ENCODE measurements at places on chromosomes 12 and 14.

- no peak for DNase-seq
Measured at GRCh38 chr12:129903956-129904829, at the start of gene TMEM132D. Gene TMEM132D (minus strand): TSS chr12:129904025.

DNA sequence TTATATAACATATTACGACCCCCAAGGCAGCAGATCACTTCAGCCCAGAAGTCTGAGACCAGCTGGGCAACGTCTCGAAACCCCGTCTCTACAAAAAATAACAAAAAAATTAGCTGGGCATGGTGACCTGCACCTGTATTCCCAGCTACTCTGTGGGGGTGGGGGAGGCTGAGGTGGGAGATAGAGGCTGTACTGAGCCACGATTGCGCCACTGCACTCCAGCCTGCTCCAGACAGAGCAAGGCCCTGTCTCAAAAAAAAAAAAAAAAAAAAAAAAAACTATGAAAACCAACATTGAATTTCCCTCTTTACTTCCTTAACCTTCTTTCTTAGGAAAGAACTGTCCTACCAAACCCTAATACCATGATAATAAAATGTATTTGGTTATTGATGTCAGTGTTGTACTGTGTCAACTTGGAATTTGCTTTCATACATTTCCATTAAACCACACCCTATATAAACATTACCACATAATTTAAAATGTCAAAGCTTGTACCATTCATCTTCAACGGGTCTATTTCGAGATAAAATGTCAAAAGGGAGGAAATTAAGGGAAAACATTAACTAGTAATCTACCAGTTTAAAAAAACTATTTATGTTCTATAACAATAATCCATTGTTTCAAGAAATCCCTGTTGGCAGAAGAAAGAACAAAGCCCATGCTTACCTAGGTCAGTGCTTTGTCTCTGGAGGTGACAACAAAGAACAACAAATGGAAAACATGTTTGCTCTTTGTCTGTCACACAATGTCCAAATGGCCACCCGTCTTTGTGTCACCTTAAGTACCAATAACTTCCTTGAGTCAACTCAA is 17.4 kb downstream of the GALNT4 start:
- no peak for DNase-seq

DNA sequence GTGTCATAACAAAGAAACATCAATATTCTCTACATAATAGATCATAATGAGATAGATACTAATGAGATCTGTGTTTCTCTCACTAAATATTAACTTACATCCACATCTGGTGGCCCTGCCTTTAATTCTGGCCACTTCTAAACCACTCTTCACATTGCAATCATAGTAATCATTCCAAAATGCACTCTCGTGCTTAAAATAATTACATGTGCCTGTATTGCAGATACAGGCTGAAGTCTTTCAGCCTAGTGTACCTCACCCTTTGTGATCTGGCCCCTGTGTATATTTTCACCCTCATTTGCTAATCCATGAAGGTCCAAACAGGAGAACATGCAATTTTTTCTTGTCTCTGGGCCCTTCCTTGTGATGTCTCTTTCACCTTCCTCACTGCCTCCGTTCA is 108.0 kb downstream of the LIN7A start:
- no peak for DNase-seq

DNA sequence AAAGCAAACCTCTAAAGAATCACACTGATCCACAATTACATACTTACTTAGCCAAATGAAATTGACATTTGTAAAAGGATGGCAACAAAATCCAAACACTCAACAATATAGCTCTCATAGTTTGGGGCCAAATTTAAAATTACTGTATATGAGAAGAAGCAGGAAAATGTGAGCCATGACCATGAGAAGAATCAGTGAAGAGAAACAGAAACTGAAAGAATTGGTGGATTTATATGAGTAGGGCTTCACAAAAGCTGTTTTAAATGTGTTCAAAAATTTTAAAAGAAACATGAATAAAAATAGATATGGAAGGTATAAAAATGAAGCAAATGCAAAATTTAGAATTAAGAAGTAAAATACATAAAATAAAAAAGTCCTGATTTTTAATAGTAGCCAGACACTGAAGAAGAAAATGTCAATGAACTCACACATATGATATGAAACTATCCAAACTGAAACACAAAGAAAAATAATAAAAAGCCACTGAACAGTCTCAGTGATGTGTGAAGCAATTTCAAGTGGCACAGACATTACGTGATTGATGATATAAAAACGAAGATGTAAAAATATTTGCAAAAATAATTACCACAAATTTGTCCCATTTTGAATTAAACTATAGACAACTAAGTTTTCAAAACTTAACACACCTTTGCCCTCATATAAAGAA is 87.9 kb upstream of the MDGA2 start:
- DNase-seq, result no peak

GRCh38 chr14:85198001-85198400 is 331.9 kb upstream of the FLRT2 start:
- no peak for DNase-seq

GRCh38 chr12:13167226-13167625 is 29.3 kb upstream of the EMP1 start:
- DNase-seq, result no peak

GRCh38 chr12:94805749-94806529 is 155.6 kb upstream of the TMCC3 start:
- no peak for DNase-seq

DNA sequence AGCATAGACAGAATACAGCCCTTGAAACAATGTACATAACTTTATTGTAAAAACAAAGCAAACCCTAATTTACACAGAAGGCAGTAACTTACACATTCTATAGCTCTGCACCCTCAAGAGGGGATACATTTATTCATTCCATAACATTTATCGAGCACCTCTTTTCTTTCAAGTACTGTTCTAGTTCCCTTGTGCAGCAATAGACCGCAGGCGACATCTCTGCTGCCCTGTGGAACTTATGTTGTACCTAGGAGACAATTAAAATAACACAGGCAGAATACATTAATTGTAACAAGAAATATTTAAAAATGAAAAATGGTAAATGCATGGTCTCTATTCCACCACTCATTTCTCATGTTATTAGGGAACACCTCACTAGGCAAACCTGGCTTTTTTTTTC is 1.4 kb upstream of the ARHGDIB start:
- no peak for DNase-seq

DNA sequence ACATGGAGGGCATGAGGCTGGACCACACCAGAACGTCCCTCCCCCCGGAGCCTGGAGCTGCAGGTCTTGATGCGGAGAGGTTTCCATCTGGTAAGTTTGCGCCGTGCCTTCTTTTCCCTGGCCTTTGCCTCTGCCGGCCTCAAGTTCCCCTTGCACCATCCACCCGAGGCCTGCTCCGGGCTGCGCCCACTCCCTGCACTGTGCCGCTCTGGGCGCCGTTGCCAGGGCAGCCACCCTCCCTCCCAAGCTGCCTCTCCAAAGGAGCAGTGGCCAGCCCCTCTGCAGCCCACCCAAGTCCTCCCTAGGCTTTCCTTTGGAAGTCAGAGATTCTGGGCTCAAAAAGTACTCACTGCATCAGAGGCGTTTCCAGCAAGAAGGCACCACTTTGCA is 46.2 kb upstream of the MEG3 start:
- no peak for DNase-seq

DNA sequence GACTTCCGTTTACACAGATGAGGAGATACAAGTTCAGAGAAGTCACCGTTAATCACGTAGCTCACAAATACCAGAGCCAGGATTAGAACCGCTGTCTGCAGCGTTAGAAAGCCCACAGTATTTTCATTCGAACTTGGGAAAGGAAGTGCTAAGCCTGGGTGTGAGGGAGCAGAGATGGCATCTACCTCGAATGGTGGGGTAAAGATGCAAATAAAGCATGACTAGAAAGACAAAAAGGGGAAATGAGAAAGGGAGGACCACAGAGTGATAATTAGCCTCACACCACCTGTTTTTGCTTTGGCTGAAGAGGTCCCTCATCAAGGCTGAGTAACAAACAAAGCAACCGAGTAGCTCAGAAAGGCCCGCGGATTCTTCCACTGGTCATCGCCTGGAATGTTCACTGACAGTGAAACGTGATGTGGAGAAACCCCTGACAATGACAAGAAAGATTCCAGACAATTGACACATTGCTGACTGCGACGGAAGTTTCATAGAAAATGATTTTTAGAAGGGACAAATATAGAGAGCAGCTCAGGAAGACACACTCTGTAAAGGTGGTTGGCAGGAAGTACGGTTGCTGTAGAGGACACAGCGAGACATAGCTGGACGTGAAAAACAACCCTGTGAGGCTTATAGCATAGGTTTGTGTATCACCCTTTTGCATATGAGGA is 31.5 kb upstream of the BHLHE41 start:
- no peak for DNase-seq

- DNase-seq, result no peak
Measured at GRCh38 chr12:39252628-39253027, 190.3 kb downstream of the KIF21A start.

GRCh38 chr12:52045794-52046199 is 5.4 kb upstream of the NR4A1 start:
- DNase-seq, result no peak

DNA sequence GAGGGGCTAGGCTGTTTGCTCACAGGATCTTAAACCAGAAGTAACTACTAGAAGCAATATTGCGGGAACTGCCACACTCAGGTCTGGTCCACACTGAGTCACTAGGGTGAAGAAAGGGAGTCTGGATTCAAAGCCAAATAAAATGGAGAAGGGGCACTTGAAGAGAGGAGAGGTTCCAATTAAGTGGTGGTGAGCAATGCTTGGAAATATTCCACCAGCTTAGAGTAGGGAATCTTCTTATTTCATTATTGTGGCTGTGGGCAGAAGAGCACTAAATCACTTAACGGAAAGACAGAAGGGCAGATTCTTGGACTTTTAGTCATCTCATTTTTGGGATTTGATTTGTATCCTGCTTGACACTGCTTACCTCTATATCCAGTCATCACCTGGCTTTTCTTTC is 48.6 kb upstream of the PPP1R12A start:
- DNase-seq, result no peak

- no peak for DNase-seq
Measured at GRCh38 chr12:121165316-121165715, 32.6 kb downstream of the P2RX7 start.

DNA sequence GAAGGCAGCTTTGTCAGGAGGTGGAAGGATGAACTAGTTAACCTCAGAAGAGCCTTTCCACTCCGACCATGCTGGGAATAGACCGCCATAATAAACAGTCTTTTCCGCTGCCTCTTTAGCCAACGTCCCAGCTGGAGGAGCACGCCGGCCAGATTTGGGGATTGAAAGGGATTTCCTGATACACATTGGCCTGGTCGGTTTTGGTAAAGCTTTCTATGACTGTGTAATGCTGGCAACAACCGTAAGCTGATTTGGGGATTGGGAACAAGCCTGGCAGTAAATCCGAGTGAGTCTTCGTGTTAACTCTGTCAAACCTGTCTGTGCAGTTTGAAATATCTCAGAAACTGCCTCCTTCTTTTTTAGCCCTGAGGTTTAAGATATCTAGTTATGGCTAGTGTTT is 87.0 kb downstream of the DAD1 start:
- DNase-seq, result no peak

- DNase-seq, result no peak
Measured at GRCh38 chr12:66058554-66058953, 72.0 kb downstream of the LLPH start.

GRCh38 chr14:103056322-103057027 is 874 bp downstream of the CDC42BPB start:
- no peak for DNase-seq

GRCh38 chr12:59040656-59041055 is 120.4 kb upstream of the LRIG3 start:
- no peak for DNase-seq

- DNase-seq, result no peak
Measured at GRCh38 chr14:50795142-50795541, 35.8 kb downstream of the NIN start.

Measured in stimulated activated CD4-positive, alpha-beta T cell treated with anti-CD3 and anti-CD28 coated beads, Interleukin-15, amount 100 ng/mL, for 48 hours (primary cell).